Colonic mucosa (tissue), 4 donors: ENCODE measurements at places on chromosomes 4 and X. TPM values are rescaled to one million over a fixed set of nuclear protein-coding genes. Genes with fewer than 3 reads are reported as not detected.
A peak's percentile ranks its signal among the peaks of the same experiment; 100 is the strongest.

DNA sequence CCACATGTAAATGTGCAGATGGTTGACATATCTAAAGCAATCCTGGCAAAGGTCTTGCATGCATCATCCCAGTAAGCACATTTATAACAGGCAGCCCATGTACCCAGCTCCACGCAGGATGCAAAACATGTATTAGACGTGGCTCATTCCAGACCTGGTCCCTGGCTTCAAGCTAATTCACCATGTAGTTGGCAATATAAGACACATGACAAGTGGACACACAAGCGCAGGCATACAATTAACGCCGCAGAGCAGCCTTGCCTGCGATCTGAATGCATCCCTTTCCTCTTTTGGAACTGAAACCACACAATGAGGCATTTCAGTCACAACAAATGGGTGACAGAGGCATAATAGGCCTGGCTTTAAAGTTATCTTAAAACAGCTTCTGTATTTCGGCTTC is 114.5 kb upstream of the TRIM2 start:
- no peak overlapping the region for H3K27ac ChIP-seq
- no peak overlapping the region for H3K4me3 ChIP-seq
- H3K36me3 ChIP-seq: no peaks in the 10 kb centered on the region
- DNase-seq: no peak
- no peaks in the 10 kb centered on the region for H3K4me1 ChIP-seq
- no peaks in the 10 kb centered on the region for H3K27me3 ChIP-seq

GRCh38 chr4:7377223-7377865 is 57.4 kb downstream of the PSAPL1 start:
- H3K4me1 ChIP-seq: no peaks in the 10 kb centered on the region
- no peak for DNase-seq
- no peak overlapping the region for H3K4me3 ChIP-seq
- H3K36me3 ChIP-seq: no peaks in the 10 kb centered on the region
- no peak overlapping the region for H3K27ac ChIP-seq

DNA sequence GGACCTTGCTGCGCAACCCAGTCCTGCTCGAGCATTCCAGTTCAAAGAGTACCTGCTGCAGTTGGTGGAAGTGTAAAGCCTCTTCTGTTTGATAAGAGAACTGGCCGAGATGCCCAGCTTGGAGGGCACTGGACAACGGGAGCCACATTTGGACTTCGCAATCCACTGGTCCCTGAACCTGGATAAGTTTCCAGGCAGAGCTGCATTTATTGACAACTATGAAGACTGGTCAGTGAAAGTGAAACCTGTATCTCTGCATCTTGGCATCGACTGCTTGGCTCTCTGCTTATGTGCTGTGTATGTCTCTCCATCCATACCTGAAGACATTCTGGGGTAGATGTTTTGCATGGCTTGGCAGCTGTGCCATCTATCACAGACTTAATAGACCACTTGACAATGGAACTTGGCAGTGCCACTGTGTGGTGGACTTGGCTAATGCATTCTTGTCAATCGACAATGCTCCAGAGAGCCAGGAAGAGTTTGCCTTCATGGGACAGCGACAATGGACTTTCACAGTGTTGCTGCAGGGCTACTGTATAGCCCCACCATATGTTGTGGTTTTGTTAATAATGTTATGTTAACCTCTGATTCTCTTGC is 43.5 kb upstream of the ZBTB33 start:
- H3K4me3 ChIP-seq: no peak overlapping the region
- no peak for DNase-seq
- H3K27me3 ChIP-seq: no peaks in the 10 kb centered on the region
- H3K36me3 ChIP-seq: no peaks in the 10 kb centered on the region

DNA sequence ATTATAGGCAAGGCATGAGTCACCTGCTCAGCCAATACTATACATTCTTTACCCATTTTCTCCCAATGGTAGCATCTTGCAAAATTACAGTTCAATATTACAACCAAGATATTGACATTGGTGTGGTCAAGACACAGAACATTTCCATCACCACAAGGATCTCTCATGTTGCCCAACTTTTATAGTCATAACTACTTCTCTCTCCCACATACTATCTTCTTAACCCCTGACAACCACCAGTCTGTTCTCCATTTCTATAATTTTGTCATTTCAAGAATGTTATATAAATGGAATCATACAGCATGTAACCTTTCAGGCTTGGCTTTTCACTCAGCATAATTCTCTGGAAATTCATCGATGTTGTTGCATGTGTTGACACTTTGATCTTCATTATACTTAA is 144.9 kb downstream of the ENOX2 start:
- H3K27me3 ChIP-seq: no peaks in the 10 kb centered on the region
- H3K27ac ChIP-seq: no peak overlapping the region
- DNase-seq: no peak

- no peaks in the 10 kb centered on the region for H3K4me1 ChIP-seq
- no peaks in the 10 kb centered on the region for H3K27me3 ChIP-seq
- no peak overlapping the region for H3K4me3 ChIP-seq
- no peaks in the 10 kb centered on the region for H3K36me3 ChIP-seq
- DNase-seq: no peak
- no peak overlapping the region for H3K27ac ChIP-seq
Measured at GRCh38 chrX:47245156-47245555, 12.3 kb downstream of the USP11 start.

DNA sequence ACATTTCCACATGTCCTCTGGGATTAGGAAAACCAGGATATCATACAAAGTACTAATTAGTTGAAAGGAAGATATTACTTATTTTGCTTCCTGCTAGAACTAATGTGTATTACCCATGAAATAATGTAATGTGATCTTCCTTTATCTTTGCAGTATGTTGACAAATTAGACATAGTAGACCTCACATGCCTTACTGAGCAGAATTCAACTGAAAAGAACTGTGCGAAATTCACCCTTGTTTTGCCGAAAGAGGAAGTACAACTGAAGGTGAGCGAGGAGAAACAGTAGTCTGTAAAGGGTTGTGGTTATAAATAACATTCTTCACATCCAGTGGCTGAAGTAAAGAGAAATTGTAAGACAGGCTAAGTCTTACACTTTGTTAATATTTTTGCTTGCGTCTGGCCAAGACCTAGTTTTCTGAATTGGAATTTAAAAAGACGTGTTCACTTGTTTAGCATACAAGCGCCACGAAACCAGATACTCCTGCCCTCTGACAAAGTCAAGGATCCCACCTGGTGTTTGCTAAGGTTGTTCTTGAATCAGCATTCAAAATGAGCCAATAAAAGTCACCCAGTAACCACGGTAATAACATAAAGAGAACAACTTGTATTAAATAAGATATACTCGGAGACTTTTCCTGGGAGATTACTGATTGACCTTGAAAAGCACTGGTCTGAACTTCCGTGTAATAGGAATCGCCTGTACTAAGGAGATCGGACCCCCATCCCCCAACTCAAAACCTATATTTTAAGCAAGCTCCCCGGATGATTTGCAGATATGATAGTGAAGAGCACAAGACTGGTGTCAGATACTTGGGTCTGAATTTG is 16.9 kb downstream of the STAP1 start:
- no peak overlapping the region for H3K27ac ChIP-seq
- DNase-seq: no peak
- H3K4me3 ChIP-seq: no peak overlapping the region
- no peaks in the 10 kb centered on the region for H3K27me3 ChIP-seq
- no peaks in the 10 kb centered on the region for H3K4me1 ChIP-seq

- H3K4me3 ChIP-seq: no peak overlapping the region
- DNase-seq: no peak
- no peaks in the 10 kb centered on the region for H3K36me3 ChIP-seq
- no peak overlapping the region for H3K27ac ChIP-seq
- no peaks in the 10 kb centered on the region for H3K4me1 ChIP-seq
Measured at GRCh38 chr4:71595576-71596108, 188.2 kb downstream of the GC start.

- H3K36me3 ChIP-seq: no peaks in the 10 kb centered on the region
- H3K4me3 ChIP-seq: no peak overlapping the region
- H3K27me3 ChIP-seq: no peaks in the 10 kb centered on the region
Measured at GRCh38 chr4:109444182-109444844, 10.7 kb downstream of the SEC24B start.

DNA sequence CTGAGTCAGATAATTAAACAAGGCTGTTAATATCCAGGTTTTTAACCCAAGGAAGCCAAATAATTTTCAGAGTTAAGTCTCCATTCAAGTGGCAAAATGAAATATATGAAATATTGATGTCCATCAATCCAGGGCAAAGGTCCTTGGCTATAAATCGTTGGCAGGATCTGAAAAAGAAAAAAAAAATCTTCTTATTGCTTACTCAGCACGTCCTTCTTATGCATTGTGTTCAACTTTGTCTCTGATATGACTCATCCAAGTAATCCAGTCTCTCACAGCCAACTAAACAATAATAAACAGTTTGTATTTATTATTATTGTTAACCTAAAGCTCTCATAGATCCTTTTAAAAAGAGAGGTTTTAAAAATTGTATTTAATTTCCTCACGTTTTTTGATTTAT is 851.2 kb downstream of the ADGRL3 start:
- no peaks in the 10 kb centered on the region for H3K4me1 ChIP-seq
- no peak overlapping the region for H3K4me3 ChIP-seq
- H3K27me3 ChIP-seq: no peaks in the 10 kb centered on the region
- DNase-seq: no peak

DNA sequence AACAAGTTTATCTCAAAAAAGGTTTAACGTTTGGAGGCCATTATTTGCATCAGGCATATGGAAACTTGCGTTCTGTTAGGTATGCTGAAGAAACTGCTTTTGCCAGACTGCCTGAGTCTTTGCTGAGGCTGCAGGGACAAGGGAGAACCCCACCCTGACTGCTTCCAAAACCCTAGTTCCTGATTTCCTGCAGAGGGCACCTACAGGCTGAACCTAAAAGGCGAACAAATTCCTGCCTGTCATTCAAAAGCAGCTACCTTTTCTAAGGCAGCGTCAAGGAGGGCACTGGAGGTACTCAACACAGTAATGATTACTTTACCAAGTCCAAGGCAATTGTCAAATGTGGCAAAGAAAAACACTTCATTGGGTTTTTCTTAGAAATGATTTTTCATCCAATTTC is 578 bp upstream of the CORIN start:
- no peaks in the 10 kb centered on the region for H3K27me3 ChIP-seq
- no peaks in the 10 kb centered on the region for H3K4me1 ChIP-seq
- no peak for DNase-seq
- no peak overlapping the region for H3K4me3 ChIP-seq
- H3K27ac ChIP-seq: no peak overlapping the region
- no peaks in the 10 kb centered on the region for H3K36me3 ChIP-seq

DNA sequence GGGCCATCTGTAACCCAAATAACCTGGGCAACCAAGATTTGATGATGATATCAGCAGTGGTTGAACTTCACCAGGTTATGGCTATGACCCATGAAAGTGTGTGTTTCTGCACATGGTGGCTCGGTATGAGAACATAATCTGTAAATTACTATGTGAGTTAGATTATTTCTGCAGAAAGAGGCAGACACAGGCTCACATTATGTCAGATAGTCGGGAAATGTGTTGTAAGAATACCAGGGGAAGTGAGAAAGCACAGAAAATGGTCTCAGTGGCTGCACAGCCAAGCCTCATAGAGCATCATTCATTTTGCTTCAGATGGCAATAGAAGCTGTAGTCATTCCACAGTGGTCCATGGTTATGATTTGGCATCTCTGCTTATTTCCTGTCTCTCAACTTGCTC is 63.0 kb upstream of the RBPJ start:
- no peak overlapping the region for H3K4me3 ChIP-seq
- no peaks in the 10 kb centered on the region for H3K27me3 ChIP-seq
- DNase-seq: no peak
- no peaks in the 10 kb centered on the region for H3K4me1 ChIP-seq
- no peak overlapping the region for H3K27ac ChIP-seq

DNA sequence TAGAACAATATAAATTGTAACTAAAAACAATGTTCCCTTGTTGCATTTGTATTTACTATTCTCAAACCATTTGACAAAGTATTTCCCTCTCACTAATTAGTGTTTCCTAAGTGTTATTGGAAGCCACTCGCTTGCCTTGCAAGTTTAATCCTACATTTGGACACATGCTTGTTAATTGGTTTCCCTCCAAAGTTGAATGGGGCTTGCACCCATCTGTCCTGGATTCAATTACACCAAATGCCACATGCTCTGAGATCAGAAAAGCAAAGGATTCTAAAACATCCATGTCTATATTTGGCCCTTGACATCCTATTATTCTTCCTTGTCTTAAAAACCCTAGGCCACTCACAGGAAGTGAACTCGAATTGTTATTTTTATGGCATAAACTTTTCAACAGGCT is 146.6 kb downstream of the AMELX start:
- no peak overlapping the region for H3K27ac ChIP-seq
- no peak overlapping the region for H3K4me3 ChIP-seq
- H3K4me1 ChIP-seq: no peaks in the 10 kb centered on the region
- H3K36me3 ChIP-seq: no peaks in the 10 kb centered on the region
- no peak for DNase-seq

DNA sequence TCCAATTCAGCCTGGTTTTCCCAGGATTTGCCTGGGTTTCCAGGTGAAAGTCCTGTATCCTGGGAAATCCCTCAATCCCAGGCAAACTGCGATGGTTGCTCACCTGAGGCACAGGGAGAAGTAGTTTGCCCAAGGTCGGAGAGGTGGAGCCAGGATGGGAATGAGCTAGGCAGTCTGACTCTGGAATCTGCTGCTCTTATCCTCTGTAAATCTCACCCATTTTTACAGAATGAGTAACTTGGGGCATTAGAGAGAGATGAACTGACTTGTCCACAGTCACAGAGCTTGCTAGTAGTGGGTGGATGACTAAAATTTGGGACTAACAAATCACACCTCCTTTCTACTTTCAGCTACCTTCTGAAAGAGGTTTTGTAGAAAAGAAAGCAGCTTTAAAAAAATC is 9.8 kb upstream of the ARX start:
- DNase-seq: no peak
- H3K36me3 ChIP-seq: no peaks in the 10 kb centered on the region
- H3K27ac ChIP-seq: no peak overlapping the region
- no peak overlapping the region for H3K4me3 ChIP-seq
- no peaks in the 10 kb centered on the region for H3K4me1 ChIP-seq

- no peaks in the 10 kb centered on the region for H3K27me3 ChIP-seq
- no peaks in the 10 kb centered on the region for H3K4me1 ChIP-seq
- no peak overlapping the region for H3K4me3 ChIP-seq
Measured at GRCh38 chr4:73454920-73455319, 18.9 kb downstream of the AFP start.

DNA sequence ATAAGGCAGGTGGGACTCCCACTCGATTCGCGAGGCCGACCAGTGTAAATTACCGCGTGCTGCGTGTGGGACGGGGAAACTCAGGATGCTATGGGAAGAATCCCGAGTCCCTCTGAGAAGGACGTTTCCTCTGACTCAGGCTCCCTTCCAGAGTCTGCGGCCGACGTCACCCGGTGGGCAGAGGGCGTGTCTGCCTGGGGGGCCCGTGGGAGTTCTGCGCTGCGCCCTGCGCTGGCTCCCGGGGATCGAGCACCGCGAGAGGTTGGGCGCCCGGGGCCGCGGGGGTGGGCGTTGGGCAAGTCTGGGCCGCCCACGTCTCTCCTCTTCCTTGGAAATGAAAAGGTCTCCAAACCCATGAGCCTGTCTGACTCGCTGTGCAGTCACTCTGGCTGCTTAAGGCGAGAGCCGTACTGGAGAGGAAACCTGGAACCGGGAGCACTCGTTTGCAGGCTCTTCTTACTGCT is 568 bp downstream of the NIPAL1 start:
- no peaks in the 10 kb centered on the region for H3K36me3 ChIP-seq
- peak overlapping the region; percentile 54 for H3K4me3 ChIP-seq
- H3K27ac ChIP-seq: peak overlapping the region; percentile 88
- no peaks in the 10 kb centered on the region for H3K4me1 ChIP-seq
- peak; percentile 63 for DNase-seq
- no peaks in the 10 kb centered on the region for H3K27me3 ChIP-seq

FAM9C gene
- total RNA-seq: not detected

RTL3 gene
- not detected for total RNA-seq

MAGEA2B gene
- 0.62 TPM for total RNA-seq

PHEX gene
- total RNA-seq: 0.56 TPM

GASK1B gene
- total RNA-seq: 18.0 TPM

ADGRL3 gene
- total RNA-seq: 4.4 TPM

CLCN4 gene
- 1.2 TPM for total RNA-seq
